Astrocyte (in vitro differentiated cells and primary cell): ENCODE measurements at places on chromosomes 7 and 10.

GRCh38 chr10:126011995-126012394, 115.6 kb downstream of the FANK1 start:
- H3K27ac ChIP-seq: no peak overlapping the region
- no peak overlapping the region for H3K4me3 ChIP-seq
- H3K27me3 ChIP-seq: no peaks in the 10 kb centered on the region

DNA sequence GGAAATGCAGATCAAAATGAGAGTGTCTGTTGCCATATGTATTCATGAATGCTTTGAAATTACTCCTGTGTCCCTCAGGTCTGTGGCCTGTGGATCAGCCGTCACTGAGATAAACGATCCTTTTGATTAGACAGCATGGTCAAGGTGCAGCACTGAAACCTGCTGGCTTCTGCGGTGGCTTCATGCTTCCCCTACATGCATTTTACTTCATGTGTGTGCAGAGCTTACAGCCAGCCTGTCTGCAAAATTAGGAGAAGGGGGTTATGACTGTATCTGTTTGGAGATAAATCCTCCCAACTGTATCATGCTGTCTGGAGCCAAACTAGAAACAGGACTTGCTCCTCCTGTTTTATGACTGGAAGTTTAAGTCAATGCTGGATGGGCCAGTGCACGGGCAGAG, 71.0 kb upstream of the PLPP4 start:
- H3K27me3 ChIP-seq: no peaks in the 10 kb centered on the region
- H3K4me3 ChIP-seq: no peak overlapping the region
- H3K27ac ChIP-seq: no peak overlapping the region
- H3K36me3 ChIP-seq: no peaks in the 10 kb centered on the region
- H3K4me1 ChIP-seq: peaks cover 13% of the 10 kb centered on the region

GRCh38 chr7:143493751-143494150, 16.1 kb downstream of the TAS2R41 start:
- peaks cover 4% of the 10 kb centered on the region for H3K4me1 ChIP-seq
- no peak overlapping the region for H3K4me3 ChIP-seq
- no peak overlapping the region for H3K27ac ChIP-seq
- no peak for DNase-seq

- H3K27me3 ChIP-seq: no peaks in the 10 kb centered on the region
- no peak overlapping the region for H3K4me3 ChIP-seq
- H3K4me1 ChIP-seq: peaks cover under 1% of the 10 kb centered on the region
- no peaks in the 10 kb centered on the region for H3K36me3 ChIP-seq
- H3K27ac ChIP-seq: no peak overlapping the region
- DNase-seq: no peak
Observed at GRCh38 chr10:91214911-91215310, 5.6 kb upstream of the PCGF5 start.

DNA sequence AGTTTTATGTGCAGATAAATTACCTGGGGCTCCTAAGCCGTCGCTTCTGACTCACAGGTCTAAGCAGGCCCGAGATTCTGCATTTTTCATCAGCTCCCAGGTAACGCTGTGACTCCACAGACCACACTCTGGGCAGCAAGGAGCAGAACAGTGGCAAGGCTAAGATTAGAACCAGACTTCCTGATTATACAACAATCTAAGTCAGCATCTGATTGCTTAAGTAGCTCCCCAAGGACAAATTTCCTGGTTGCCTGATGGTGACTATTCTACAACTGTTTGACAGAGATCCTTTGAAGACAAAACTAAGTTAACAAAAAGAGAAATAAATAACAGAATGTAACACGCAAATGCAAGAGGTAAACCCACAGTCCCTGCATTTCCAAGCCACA, 69.0 kb downstream of the CREB3L2 start:
- peak; percentile 63 for DNase-seq
- peak overlapping the region; percentile 82 for H3K27ac ChIP-seq
- no peaks in the 10 kb centered on the region for H3K27me3 ChIP-seq
- H3K4me1 ChIP-seq: peaks cover 48% of the 10 kb centered on the region

DNA sequence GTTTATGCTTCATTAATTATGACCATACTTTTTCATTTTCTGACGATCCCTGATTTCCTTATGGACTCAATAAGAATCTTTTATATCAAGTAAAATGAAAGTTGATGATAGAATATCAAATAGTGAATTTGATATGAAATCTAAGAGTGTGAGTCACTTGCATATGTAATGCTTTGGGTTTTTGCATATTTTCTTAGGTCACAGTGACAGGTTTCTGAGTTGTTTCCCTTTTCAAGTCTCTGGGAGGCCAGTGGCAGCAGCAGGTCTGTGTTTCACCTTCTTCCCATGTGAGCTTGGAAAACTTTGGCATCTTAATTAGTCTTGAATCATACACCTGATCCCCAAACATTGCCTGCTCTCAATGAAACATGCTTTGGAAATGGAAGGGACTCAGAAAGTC, 34.7 kb upstream of the GJD4 start:
- H3K27ac ChIP-seq: peak overlapping the region; percentile 30
- no peak overlapping the region for H3K4me3 ChIP-seq
- H3K4me1 ChIP-seq: peaks cover 29% of the 10 kb centered on the region
- no peaks in the 10 kb centered on the region for H3K27me3 ChIP-seq
- H3K36me3 ChIP-seq: no peaks in the 10 kb centered on the region

DNA sequence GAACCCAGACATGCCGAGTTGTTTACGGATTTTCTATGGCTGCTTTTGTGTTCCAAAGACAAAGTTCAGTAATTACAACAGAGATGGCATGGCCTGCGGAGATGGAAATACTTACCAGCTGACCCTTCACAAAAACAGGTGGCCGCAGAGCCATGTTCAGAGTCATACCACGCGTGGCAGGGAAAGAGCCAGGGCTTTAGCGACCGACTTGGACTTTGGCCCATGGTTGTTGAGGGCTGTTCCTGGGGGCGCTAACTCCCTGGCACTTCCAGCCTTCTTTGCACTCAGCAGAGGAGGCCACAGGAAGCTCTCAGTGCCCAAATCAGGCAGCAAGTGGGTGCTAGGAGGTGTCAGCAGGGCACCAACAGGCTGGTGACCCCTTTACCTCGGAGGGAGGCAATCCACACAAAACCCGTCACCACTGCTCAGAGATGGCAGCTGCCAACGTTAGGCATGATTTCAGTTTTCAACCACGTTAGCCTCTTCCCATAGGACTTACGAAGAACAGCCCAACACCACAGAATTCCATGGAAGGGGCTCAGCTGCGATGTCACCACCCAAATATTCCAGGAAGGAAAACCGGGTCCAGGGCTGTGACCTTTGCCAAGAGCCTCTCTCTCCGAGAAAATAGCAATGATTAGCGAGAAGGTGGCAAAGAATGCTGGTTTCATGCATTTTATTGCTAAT, 21.4 kb upstream of the CNPY1 start:
- no peaks in the 10 kb centered on the region for H3K36me3 ChIP-seq
- no peak overlapping the region for H3K4me3 ChIP-seq
- H3K27ac ChIP-seq: no peak overlapping the region
- no peaks in the 10 kb centered on the region for H3K27me3 ChIP-seq
- H3K4me1 ChIP-seq: no peaks in the 10 kb centered on the region
- no peak for DNase-seq

GRCh38 chr7:112036071-112036470, 170.1 kb downstream of the DOCK4 start:
- no peak overlapping the region for H3K4me3 ChIP-seq
- H3K4me1 ChIP-seq: no peaks in the 10 kb centered on the region
- DNase-seq: no peak
- H3K27me3 ChIP-seq: no peaks in the 10 kb centered on the region

DNA sequence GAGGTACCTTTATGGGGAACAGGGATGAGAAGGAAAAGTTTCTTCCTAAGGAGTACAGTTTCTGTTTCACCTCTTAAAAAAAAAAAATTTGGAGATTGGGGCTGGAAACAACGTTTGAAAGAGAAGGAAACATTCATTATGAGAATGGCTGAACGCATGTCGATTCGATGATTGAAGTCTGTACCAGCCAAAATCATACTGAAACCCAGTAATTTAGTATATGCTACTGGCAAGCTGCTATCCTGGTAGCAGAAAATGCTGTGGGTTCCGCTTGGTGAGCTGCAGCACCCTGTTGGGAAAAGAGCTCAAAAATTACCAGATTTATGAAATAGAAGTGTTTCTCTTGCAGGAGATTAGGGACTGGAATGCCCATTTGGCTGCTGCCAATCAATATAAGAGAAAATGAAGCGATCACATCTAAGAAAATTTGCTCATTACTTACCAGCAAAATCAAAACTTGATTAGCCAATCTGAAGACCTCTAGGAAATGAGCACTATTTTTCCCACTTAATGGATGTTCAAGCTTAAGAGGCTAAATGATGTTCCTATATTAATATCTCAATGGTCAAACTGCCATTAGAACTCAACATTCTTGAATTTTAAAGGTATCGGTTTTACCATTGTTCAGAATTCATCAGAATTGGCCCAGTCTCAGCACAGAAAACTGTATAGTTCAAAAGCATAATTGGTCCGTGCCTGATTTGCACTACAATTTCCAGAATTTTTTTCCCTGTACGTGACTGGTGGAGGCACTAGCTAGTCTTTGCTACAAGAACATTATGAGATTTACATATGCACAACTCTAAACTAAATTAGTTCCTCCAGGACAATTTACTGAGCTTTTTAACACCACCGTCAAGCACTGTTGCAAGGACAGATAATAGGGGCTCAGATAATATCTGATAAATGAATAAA, 1.2 kb upstream of the ITGB1 start:
- peak overlapping the region; percentile 79 for H3K4me3 ChIP-seq
- DNase-seq: no peak
- peak overlapping the region; percentile 100 for H3K27ac ChIP-seq
- peaks cover 9% of the 10 kb centered on the region for H3K36me3 ChIP-seq

- no peak overlapping the region for H3K4me3 ChIP-seq
- no peak overlapping the region for H3K27ac ChIP-seq
- peaks cover 32% of the 10 kb centered on the region for H3K27me3 ChIP-seq
Observed at GRCh38 chr10:78386509-78386908, 352.8 kb downstream of the RPS24 start.

DNA sequence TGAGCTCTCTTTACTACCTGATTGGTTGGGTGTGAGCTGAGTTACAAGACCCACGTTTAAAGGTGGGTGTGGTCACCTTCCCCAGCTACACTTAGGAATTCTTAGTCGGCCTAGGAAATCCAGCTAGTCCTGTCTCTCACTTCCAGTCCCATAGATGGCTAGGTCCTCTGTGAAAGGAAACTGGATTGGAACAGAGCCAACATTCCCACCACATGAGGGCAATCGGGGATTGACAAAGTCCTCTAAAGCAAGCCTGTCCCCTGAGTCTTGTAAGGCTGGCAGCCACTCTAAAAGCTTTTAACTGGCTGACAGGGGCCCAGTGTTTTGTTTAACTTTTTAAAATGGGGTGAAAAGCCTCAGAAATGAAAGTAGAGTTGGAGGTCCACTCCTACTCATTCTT, 15.1 kb upstream of the CROT start:
- no peaks in the 10 kb centered on the region for H3K36me3 ChIP-seq
- H3K27me3 ChIP-seq: no peaks in the 10 kb centered on the region
- H3K4me1 ChIP-seq: no peaks in the 10 kb centered on the region

DNA sequence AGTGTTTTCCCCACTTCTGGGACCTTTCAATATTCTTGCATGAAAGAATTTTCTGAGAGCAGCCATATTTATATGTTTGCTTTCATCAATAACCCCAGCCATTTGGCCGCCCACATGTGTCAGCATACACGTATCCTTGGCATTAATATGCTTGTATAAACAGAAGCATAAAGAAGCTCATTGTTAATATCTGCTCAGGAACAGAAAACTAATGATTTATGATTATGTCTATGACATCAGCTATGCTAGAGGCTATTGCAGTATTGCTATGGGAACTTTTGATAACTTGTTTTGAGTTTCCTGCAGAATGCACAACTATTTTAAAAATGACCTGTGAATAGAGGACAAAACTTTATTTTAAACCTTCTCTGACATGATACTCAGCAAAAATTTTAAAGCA, 300.9 kb upstream of the MTPN start:
- H3K4me3 ChIP-seq: no peak overlapping the region
- H3K27me3 ChIP-seq: no peaks in the 10 kb centered on the region
- no peaks in the 10 kb centered on the region for H3K4me1 ChIP-seq

DNA sequence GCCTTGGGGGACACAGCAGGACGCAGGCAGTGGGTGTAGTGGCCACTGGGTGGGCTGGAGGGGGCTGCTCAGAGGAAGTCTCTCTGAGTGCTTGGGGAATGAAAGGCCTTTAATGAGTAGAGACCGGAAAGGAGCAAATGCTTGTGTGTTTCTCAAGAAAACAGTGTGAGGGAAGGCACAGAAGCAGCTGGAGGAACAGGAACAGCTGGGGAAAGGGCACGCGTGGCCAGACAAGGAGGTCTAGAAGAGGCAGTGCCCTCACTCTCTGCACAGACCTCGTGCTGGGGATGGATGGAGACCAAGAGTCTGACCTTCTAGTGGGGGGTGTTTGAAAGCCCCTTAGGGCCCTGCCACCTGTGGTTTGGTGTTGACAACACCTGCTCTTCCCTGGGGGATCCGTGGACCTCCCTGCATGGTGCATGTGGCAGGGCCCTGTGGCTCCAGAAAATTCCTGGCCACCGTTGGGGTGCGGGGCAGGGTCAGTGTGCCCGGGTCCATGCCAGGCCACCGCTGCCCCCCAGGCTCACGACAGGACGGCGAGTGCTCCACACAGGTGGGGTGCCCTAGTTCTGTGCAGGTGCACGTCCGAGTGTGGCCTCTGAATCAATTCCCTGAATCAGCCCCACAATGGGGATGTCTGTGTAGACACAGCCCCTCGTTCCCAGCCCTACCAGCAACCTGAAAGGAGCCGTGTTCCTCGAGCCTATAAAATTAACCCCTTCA, 25.9 kb upstream of the FAM20C start:
- no peak for DNase-seq
- no peak overlapping the region for H3K27ac ChIP-seq
- H3K4me3 ChIP-seq: no peak overlapping the region

DNA sequence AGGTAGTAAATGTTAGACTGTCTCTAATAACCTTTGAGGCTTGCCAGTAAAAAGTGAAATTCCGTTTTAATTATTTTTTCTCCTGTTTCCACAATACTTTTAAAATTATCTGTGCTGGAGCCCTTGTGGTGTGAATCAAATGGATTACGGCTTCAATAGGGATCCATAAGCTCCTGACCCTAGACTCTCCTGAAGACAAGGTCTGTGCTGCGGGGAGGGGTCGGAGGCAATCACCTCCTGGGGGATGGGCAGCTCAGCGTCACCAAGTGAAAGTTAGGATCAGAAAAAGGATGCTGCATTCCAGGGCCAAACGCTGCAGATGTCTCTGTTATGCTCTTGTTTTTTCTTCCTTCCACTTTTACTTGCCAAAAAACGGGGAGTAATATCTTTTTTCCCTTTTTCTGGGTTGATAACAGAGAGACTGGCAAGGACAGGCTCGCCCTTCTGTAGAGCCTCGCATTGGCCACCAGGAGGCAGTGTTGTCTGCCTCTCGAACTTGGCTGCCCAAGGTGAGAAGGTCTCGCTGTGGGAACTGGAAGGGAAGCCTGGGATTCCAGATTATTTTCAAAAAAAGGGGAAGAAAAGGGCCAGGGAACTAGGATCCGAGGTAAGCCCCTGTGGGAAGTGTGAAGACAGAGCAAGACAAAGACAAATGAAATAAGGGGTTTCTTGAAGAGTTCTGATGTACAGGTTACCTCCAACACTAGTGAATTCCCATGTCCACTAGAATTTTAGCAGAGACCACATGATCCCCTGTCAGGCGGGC, 621.9 kb downstream of the ACTR3B start:
- H3K27ac ChIP-seq: no peak overlapping the region
- H3K4me1 ChIP-seq: no peaks in the 10 kb centered on the region
- H3K36me3 ChIP-seq: no peaks in the 10 kb centered on the region
- DNase-seq: no peak
- H3K4me3 ChIP-seq: no peak overlapping the region
